Aortic smooth muscle cell (primary cell): ENCODE measurements at places on chromosomes 13 and 19. TPM values are rescaled to one million over a fixed set of nuclear protein-coding genes. Genes with fewer than 3 reads are reported as not detected.

Gene OSCAR
- total RNA-seq, result 0.06 and 0.13 TPM in 2 replicates

Gene CPAMD8
- 0.26 and 0.31 TPM in 2 replicates for total RNA-seq

Gene IGFL2
- not detected in 2 replicates for total RNA-seq

Gene CRLF1
- total RNA-seq, result 437 and 449 TPM in 2 replicates

Gene MAG
- not detected in 2 replicates for total RNA-seq

Gene PINLYP
- total RNA-seq, result 2.2 and 5.3 TPM in 2 replicates

Gene C5AR1
- under 0.01 and 0.62 TPM in 2 replicates for total RNA-seq

Gene CCDC106
- total RNA-seq, result 8.9 and 9.5 TPM in 2 replicates

Gene CEACAM7
- not detected in 2 replicates for total RNA-seq

Gene TNNI3
- not detected in 2 replicates for total RNA-seq

Gene ZNF491
- 3.0 and 5.0 TPM in 2 replicates for total RNA-seq

Gene SCEL
- under 0.01 TPM in 1 of 2 replicates, not detected in the other for total RNA-seq

Gene SOHLH2
- total RNA-seq, result 0.93 and 1.7 TPM in 2 replicates

Gene LILRA1
- not detected in 2 replicates for total RNA-seq

Gene CLIP3
- 3.4 and 11.8 TPM in 2 replicates for total RNA-seq

Gene ZIC2
- total RNA-seq, result not detected in 2 replicates

Gene GMIP
- total RNA-seq, result 2.5 and 2.8 TPM in 2 replicates

Gene CHST8
- total RNA-seq, result not detected in 2 replicates

Gene ZNF729
- total RNA-seq, result not detected in 2 replicates

Gene ZFP28
- total RNA-seq, result 6.9 and 9.4 TPM in 2 replicates

Gene CEACAM21
- total RNA-seq, result 0.06 TPM in 1 of 2 replicates, not detected in the other
